Ovary (tissue), 10 donors: ENCODE measurements at places on chromosomes 12 and 14.

- DNase-seq: no peak
Measured at GRCh38 chr12:90061809-90062208, 353.2 kb upstream of the ATP2B1 start.

DNA sequence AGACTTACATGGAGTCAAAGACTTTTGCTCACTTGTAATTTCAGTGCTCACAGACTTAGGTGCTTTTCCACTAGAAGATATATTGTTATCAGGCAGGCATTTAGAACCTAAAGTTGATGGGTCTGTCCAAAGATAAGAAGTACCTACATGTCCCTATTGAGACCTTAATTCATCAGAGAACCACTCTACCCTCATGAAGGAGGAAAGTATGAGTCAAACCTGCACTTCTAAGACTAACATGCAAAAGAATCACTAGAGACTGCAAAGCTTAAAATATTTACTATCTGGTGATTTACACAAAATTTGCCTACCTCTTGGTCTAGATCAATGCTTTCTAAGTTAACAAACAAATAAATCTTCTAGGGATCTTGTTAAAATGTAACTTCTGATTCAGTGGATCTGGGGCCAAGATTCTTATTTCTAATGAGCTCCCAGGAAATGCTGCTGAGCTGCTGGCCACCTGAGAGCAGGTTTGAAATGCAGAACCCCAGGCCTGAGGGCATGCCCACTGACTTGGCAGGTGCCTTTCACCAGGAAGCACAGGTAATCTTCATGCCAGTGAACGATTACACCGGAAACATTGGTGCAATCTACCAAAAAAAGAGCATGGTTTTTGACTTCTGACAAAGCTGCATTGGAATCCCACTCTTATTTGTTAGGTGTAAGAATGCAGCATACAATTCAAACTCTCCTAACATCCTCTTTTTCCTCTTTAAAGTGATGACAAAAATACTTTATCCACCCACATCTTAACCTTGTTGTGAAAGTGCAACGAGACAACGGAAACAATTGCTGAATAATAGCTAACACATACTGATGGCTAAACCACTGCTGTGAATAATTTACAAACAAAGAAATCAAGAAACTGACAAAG is 214.2 kb downstream of the ADAMTS20 start:
- DNase-seq: no peak

DNA sequence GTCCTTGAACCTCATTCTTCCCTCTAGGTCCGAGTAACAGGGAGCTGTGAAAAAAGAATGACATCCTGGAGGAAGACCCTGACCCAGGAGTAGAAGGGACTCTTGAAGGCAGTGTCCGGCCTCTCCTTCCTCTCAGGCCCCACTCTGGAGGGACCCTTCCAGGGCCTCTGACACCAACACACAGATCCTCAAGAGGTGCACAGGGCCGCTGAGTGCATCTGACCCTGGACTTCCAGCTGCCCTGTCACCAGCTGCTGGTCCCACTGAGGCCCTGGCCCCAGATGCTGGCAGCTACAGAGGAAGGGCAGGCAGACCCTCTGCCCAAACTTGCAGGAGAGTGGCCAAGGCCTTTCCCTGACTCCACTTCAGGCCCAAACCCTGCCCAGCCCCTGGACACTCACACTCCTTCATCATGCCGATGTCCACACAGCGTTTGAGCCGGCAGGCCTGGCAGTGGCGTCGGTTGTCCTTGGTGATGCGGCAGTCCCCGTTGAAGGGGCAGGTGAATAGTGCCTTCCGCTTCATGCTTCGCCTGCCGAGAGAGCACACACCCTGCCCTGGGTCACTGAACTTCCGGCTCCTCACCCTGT is 40.1 kb downstream of the VDR start:
- no peak for DNase-seq

- DNase-seq: no peak
Measured at GRCh38 chr14:91866061-91866460, 1.3 kb downstream of the TC2N start.

GRCh38 chr14:56816574-56817391 is 6.5 kb upstream of the OTX2 start:
- no peak for DNase-seq
